ENCODE measurements at places on chromosomes 7 and 10.

GRCh38 chr7:16189026-16189715 lies 232.2 kb downstream of the CRPPA start:
- DNase-seq: peak; percentile 33

DNA sequence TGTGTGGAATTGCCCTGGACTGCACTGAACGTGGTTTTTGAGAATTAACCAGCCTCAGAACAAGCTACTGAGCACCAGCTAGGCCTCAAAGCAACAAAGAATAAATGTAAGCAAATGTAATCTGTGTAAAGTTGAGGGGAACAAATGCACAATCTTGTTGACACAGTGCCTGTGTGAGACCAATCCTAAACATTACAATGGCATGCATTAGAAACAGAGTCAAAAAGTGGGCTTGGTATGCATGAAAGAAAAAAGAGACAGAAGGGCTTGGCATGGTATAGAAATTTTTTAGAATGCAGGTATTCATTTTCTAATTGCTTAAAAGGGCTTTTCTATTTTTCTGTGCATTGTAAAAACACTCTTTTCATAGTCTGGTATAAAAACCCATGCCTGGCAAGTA lies 224.3 kb downstream of the POU6F2 start:
- DNase-seq: no peak

DNA sequence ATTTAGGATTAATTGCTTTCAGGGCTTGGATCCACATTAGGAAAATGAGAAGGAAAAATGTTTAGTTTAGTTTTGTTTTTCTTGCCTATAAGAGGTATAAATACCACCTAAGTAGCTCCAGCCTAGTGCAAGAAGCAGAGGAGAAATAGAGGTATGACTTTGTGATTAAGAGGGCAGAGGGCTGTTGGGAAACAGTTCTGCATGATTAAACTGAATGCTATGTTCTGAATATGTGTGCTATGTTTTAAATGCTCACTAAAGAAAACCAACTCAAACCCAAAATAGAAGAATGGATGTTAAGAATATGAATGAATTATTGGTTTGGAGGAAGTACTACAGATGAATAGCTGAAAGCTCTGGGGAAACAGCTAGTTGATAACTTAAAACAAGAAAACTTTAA lies 7.6 kb downstream of the CALCR start:
- DNase-seq: peak; percentile 5

GRCh38 chr10:86756511-86757112 lies at the start of gene BMPR1A:
Gene BMPR1A (plus strand): TSS chr10:86756619. CDS start chr10:86876019, 119,400 bp downstream.
- DNase-seq: peak; percentile 100

GRCh38 chr7:31302356-31302755 lies 38.2 kb downstream of the NEUROD6 start:
- no peak for DNase-seq

GRCh38 chr7:95723583-95724180 lies 48.7 kb upstream of the DYNC1I1 start:
- DNase-seq: peak; percentile 73

DNA sequence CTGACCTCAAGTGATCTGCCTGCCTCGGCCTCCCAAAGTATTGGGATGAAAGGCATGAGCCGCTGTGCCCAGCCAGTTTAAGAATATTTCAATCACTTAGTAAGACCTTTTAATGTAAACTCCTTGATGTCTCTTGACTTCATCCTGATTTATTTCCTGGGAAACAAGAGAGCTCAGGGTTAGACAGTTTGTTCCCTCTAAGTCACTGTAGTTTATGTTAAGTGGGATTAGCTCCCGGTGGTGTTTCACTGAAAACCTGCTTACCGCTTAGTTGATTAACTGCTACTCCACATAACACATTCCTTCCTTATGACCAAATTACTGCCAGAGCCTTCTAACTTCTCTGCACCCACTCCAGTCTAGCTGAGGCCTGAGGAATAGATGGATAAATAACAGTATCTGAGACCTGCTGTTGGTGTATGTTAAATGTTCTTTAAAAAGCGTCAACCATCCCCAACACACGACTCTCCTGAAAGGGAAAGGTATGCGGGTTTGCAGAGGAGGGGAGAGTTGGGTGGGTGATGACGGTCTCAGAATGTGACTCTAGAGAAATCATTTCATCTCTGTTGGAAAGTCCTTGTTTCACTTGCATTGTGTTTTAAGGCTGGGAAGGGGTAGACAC lies 48.7 kb downstream of the CREB3L2 start:
- DNase-seq: peak; percentile 61

DNA sequence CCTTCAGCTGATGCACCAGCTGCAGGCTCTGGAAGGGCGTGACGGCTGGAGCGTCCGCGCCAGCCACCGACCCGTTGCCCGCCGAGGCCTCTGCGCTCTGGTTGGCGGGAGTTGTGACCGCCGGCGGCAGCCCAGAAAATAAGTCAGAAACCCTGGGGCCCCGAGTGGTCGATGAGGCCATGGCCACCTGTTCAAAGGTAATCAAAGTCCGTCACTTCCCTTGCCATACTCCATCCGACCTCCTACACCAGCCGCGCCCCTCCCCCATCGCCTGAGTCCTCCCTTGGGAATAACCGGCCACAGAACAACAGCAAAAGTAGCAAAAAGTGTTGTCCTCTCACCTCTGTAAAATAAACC lies 406 bp downstream of the PRLHR start:
- DNase-seq: no peak

DNA sequence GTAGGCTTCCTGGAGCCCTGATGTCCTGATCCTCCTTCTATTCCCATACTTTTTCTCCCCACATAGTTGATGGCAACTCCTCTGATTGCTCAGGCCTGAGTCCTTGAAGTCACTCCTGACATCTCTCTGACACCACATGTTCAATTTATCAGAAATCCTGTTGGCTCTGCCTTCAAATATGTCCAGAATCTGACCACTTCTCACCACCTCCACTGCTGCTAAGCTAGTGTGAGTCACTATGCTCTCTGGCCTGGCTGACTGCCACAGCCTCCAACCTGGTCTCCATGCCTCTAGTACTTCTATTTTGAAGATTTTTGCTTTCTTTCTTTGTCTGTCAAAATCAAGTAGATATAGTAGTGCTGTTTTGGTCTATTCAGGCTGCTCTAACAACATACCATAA lies 53.0 kb downstream of the TMEM229A start:
- DNase-seq: no peak

DNA sequence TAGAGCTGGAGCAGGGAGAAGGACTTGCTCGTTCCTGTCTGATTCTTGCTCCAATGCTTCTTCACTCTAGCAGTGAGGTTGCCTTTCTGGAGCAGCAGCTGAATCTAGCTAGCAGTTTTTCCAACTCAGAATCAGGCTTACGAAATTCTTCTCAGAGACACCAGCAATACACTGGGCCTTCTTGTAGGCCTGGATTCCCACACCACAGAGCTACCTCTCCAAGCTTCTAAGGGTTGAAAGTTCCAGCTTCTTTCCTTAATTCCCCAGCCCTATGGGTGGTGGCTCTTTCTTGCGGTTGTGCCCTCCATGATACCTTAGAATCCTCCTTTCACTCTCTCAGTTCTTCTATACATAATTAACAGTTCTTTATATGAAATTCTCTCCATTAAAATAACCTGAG lies 586.6 kb downstream of the INHBA start:
- no peak for DNase-seq

GRCh38 chr7:28409716-28410627 lies 2.3 kb upstream of the CREB5 start:
- peak; percentile 64 for DNase-seq

DNA sequence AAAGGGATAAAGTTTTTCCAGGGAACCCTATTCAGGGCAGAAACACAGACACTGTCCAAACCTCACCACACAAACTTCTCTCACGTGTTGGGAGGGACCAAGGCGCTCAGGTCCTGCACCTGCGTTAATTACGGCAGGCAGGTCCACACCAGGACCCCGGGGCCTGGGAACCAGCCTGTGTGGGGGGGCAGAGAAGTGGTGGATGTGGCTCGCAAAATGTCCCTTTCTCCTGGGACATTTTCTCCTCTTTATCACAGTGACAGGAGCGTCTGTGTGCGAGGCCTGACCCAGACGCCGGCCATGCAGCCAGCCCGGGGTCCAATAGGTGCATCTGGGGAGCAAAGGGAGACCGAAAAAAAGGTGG lies 73.4 kb upstream of the ZNF722 start:
- DNase-seq: no peak

GRCh38 chr10:114376523-114376922 lies 27.8 kb downstream of the AFAP1L2 start:
- DNase-seq: no peak

GRCh38 chr10:14749070-14749809 lies 25.5 kb downstream of the FAM107B start:
- no peak for DNase-seq

DNA sequence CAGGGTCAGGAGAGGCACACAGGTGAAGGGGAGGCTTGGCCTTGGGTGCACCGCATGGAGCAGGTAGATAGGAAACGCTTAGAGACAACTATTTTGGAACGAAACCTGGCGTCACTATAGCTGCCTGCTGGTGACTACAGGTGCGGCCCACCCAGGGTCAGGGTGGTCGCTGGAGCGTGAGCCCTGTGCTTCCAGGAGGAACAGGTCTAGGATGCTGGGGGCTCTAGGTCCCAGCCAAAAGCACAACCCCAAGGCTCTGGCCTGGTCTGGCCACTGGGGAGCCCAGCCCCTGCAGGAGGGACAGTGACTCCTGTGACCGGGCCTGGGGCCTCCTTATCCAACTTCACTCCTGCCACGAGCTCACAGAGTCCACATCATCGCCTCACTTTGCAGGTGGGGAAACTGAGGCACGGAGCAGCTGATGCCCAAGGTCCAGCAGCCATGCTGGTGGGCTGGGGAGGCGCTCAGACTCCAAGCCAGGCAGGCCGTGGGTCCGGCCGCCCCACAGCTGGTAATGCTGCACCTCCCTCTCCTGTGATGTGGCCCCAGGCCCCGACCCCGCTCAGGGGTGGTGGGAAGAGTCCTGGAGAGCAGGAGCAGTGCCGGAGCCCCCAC lies 9.0 kb downstream of the LFNG start:
- DNase-seq: no peak

GRCh38 chr7:145909991-145910513 lies 206.5 kb upstream of the CNTNAP2 start:
- DNase-seq: no peak

- DNase-seq: peak; percentile 61
Observed at GRCh38 chr10:12707461-12708185, 293.9 kb downstream of the CCDC3 start.

GRCh38 chr7:70574970-70575799 lies 556.8 kb upstream of the GALNT17 start:
- DNase-seq: no peak

DNA sequence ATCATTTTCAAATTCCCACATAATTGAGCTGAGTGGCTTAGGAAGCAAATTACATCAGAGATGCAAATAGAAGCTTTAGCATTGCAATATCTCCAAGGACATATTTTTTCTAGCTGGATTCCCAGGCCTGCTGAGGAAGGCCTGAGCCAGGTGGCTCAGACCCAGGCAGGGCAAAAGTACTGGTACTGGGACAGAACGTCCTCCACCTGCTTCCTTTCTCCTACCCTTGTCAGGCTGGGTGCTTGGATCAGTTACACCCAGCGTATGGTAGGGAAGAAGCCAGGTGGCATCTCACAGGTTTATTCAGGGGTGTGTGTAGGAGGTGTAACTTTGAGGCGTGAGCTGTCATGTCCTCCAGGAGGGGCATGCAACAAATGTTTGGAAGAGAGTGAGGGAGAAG lies 3.0 kb upstream of the PANK1 start:
- no peak for DNase-seq

DNA sequence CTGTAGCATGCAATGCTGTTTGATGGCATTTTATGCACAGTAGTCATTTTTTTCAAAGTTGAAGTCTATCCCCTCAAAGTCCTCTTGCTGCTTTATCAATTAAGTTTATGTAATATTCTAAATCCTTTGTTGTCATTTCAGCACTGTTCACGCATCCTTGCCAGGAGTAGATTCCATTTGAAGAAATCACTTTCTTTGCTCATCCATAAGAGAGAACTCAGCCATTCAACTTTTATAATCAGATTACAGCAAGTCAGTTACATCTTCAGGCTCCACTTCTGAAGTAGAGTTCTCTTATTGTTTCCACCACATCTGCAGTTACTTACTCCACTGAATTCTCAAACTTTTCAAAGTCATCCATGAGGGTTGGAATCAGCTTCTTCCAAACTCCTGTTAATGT lies 32.3 kb downstream of the SDHAF3 start:
- peak; percentile 14 for DNase-seq

GRCh38 chr10:79615577-79615976 lies 4.8 kb downstream of the SFTPA1 start:
- no peak for DNase-seq

- DNase-seq: peak; percentile 59
Observed at GRCh38 chr10:70561070-70561469, 41.5 kb downstream of the PRF1 start.

DNA sequence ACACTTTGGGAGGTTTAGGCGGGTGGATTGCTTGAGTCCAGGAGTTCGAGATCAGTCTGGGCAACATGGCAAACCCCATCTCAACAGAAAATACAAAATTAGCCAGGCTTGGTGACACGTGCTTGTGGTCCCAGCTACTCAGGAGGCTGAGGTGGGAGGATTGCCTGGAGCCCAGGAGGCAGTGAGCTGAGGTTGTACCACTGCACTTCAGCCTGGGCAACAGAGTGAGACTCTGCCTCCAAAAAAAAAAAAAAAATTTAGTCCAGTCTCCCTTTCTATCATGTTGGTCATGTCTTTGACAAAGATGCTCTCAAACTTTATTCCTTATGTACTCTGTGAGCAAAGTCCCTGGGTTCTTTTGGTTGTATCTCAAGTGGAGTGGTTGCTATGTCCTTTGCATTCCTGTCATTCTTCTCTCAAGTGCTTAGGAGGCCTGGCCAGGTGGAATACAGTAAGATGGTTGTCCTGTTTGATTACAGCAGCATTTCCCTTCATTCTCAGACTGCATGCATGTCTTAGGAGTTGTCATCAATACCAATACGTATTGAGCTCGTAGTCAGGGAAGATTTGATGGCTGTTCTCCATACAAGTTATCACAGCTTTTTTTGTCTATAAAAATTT lies 85.7 kb downstream of the MMRN2 start:
- no peak for DNase-seq

- no peak for DNase-seq
Observed at GRCh38 chr7:133851411-133851810, 275.7 kb upstream of the LRGUK start.

GRCh38 chr10:6203331-6204062 lies 765 bp downstream of the PFKFB3 start:
- DNase-seq: peak; percentile 93

DNA sequence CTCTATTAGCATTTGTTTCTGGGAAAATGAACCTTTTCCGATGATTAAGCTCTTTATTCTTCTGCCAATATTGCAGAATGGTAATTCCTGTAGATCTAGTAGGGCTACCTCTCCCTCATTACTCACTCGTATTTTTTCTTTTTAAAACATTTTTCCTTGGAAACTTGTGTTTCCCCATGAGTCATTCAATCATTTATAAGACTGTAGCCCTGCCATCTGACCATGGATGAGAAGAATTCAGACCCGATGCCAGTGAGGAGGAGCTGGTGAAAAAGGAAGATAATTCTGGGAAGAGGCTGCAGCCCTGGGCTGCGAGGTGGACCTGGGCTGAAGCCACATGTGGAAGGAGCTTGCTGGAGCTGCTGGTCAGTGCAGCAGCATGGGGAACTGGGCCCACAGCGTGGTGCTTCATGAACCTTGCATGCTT lies 242.8 kb downstream of the KLF6 start:
- DNase-seq: peak; percentile 88

Measured in GM03348 (cell line).